ENCODE measurements at places on chromosomes 5 and 9.

- DNase-seq = no peak
These were observed 3.7 kb downstream of the CLTB start for GRCh38 chr5:176412517-176413254.

DNA sequence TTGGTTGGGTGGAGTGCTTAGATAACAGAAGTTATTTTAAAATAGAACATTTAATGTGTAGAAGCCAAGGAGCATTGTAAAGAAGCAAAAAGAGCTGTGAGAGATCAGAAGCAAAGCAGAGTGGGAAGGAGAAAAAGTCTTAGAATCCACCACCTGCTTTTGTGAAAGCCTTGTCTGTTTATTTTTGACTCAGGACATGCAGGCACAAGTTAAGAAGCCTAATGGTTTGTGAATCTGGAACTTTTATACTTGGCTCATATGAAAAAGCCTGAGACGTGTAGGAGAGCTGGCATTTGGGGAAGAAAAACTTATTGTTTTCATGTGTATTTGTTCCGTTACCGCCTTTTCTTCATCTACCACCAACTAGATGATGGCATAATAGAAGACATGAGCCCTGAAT, 38.5 kb upstream of the ITGA2 start:
- DNase-seq = no peak

DNA sequence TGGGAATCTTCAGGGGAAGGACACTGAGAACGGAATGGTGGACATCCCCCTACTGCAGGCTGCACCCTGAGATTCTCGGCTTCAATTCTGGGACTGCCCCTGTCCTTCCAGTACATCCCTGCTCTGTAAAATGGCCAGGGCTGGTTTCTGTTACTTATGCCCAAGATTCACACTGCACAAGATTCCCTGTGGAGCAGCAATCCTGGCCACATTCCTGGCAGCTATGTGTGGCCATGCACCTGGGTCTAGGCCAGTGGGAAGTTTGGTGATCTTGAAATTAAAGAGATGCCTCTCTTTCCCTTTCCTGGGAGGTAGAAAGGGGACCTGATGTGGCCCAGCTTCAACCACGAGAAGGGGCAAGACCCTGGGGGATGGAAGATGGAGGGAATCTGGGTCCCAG, 27.6 kb downstream of the WHRN start:
- no peak for DNase-seq

GRCh38 chr5:157290981-157291711, 25.2 kb downstream of the CYFIP2 start:
- no peak for DNase-seq

- DNase-seq = no peak
These were observed 12.8 kb upstream of the RXRA start for GRCh38 chr9:134313470-134313869.

- no peak for DNase-seq
These were observed 2.5 kb downstream of the SREK1IP1 start for GRCh38 chr5:64765804-64766504.

DNA sequence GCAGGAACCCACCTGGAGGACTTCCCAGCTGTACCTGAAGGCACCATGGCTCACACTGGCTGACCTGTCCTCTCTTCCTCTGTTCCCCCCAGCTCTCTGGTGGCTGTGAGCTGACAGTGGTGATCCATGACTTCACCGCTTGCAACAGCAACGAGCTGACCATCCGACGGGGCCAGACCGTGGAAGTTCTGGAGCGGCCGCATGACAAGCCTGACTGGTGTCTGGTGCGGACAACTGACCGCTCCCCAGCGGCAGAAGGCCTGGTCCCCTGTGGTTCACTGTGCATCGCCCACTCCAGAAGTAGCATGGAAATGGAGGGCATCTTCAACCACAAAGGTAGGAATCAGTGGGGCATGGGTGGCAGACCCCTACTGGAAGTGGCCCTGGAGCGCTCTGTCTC, 161.9 kb upstream of the OTULINL start:
- DNase-seq = no peak

DNA sequence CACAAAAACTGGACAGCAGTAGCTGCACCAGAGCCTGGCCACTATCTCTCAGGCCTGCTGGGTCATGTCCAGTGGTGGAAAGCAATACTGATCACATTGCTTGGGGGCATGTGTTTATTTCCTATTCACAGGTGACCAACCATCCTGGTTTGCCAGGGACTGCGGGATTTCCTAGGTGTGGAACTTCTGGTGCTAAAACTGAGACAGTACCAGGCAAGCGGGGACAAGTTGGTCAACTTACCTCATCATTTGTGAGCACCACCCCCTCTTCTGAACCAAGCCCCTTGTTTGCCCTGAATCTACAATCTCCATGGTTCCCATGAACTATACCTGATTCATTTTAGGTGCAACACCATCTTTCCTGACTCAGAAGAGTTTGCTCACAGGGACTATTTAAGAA, 81.3 kb downstream of the TNC start:
- DNase-seq = no peak

DNA sequence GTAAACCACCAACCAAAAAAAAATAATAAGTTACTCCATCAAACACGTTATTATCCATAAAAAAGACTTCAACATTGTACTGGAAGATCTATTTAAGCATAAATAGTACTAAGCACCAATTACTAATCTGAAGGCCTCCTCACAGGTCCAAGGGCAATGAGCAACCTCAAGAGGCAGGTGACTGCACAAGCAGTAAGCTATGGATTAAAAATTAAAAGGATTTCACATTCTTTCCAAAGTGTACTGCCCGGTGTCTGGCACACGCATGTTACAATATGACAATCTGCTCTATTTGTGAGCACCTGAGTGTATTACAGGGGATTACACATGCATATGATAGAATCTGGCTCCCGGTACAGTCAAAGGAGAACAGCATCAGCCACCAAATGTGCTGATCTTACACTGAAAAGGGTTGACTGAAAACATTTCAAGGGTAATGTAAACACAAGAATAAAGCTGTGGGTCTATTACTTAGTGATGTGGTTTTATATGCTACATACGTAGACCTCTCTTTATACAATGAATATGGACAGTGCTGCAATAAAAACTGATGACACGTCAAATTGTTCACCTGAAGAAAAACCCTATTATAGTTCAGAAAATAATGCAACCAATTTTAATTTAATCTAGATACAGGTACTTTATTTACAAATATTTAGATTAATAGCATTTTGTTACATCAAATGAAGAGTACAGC, 22.8 kb downstream of the RAB14 start:
- DNase-seq = no peak

GRCh38 chr9:130997925-130998596, 10.9 kb upstream of the LAMC3 start:
- DNase-seq = peak; percentile 85

DNA sequence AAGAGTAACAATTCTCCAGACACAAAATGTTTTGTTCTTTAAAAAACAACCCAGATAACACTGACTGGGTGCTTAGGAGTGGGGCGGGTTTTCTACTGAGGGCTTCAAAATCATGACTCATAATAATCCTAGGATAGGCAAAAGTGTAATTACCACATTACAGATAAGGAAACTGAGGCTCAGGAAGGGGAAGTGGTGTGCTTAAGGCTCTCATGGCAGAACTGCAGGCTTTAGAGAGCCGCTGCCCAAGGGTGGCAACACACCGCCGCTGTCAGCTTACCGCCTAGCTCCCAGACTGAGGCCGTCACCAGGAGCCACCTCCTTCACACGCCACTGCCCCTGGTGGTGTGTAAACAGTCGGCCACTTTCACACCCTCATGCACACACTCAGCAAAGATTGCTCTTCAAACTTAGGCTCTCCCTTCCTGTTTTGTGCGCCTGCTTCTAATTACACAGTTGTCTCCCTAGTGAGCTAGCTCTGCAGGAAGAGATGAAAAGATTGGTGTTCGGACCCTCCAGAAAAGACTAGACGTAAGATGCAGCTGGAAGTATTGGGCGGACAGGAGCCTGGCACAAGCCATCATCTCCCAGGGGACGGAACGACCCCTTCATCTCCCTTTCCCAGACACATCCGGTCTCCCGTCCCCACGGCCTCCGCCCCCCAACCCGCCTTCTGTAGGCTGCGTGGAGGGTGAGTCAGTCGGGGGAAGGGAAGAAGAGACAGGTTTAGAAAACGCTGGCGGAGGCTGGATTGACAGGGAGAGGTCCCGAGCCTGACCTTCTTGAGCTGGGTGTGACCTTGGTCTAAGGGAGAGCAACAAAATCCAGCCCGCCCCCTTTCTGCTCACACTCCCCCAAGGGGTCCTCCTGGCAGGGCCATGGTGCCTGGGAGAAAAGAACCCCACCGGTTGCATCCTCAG, 162.7 kb downstream of the SYK start:
- DNase-seq = peak; percentile 70

- no peak for DNase-seq
These were observed 358.8 kb upstream of the ADAMTS16 start for GRCh38 chr5:4781299-4781698.

- DNase-seq = no peak
These were observed 205.4 kb downstream of the SPATA31A6 start for GRCh38 chr9:42388846-42389245.

DNA sequence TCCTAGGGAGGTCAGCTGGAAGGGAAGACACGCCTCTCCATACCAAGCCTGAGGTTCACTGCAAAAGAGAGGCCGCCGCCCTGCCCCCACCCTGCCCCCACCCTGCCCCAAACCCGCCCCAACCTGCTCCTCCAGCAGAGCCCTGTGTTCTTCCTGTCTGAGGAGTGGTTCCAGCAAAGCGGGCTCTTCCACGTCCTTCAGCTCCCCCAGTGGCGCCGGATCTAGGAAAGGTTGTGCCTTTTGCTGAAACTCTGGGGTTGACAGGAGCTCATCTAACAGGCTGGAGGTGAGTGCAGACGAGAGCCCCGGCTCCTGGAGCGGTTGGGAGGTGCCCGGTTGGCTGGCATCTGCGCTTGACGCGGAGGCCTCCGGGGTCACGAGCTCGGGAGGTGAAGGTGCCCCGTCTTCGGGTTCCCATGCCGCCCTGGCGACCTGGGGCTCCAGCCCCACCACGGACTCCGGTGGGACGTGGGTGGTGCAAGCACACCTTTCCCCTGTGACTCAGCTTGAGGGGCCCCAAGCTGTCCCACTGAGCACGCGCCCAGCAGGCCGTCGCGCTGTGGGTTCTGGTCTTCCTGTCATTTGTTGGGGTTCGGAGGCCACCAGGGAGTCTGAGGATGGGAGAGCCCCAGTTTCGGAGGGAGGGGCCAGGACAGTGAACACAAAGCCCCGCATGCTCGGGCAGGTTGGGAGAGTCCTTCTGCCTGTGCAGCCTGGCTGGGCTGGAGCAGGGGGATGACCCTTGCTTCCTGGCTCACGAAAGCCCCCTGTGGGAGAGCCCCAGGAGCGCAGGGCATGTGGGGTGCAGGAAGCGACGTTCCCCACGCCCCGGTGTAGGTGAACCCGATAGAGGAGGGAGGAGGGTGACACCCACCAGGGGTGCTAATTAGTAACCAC, 1467.1 kb downstream of the FOXD4L5 start:
- DNase-seq = peak; percentile 90

DNA sequence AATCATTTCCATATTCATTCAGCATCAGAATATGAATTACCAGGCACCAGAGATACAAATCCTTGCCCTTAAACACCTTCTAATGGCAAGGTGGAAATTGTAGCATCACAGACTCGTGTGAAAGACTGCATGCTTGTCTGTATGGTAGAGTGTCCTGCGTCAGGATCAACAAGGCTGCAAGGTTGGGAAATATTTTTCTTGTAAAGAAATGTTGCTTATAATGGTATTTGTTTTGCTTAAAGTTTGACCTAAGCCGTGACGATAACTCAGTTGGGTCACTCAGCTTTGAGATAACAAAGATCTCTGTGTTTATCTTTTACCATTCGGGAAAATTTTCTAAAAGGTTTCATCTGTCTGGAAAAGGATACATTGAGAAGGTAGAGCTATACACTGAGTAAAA, 87.6 kb downstream of the BASP1 start:
- DNase-seq = no peak

GRCh38 chr9:117034866-117035265, 347.8 kb downstream of the TRIM32 start:
- DNase-seq = no peak

DNA sequence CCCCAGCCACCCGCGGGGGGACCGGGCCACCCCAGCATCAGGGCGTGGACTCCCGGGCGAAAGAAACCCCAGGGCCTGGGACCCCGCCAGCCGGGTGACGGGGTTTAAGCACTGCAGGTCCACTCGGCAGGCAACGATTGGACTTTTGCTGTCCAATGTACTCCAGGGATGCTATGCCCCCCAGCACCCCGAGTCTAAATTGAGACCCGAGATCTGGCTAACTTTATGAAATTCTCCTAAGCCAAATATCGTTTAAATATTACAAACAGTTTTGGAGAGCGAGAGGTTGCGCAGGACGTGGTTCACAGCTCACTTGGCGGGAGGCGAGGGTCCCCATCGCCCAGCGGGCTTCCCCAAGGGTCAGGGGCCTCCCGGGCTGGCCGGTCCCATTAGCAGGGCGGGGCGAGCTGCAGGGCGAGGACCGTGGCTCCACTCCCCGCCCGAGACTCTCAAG, 384 bp upstream of the MRPS2 start:
- no peak for DNase-seq

DNA sequence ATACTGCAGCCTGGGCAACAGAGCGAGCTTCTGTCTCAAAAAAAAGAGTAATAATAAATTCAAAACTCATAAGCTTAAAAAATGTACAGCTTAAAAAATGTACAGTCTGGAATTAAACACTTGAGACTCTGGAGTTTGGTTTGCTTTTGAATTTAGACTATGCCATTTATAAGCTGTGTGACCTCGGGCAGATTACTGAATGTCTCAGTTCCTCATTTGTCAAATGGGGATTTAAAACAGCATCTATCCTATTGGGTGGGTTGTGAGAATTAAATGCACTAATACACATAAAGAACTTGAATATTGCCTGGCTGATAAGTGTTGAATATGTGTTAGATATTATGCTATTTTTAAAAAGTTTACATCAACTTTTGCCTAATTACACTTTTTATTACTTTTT, 98.4 kb downstream of the SCAMP1 start:
- no peak for DNase-seq

GRCh38 chr9:107723015-107723414, 233.4 kb upstream of the KLF4 start:
- DNase-seq = no peak

GRCh38 chr9:115350548-115350947, 232.6 kb upstream of the TNC start:
- no peak for DNase-seq

DNA sequence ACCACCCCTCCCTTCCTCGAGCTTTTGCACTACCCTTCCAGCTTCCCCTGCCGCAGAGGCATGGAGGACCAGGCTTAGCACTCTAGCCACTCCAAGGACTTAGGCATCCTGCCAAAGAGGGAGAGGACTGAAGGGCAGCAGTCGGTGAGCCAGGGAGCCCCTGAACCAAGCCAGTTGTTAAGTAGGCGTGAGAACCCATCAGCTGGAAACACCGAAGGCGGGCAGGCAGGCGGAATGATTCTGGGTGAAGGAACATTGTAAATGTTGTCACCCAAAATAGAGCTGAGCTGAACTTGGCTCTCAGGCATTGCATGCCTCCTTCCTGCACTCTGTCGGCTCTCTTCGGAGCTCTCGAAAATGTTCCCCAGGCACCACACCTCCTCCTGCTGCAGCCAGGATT, 42.8 kb downstream of the NRG2 start:
- DNase-seq = no peak

GRCh38 chr5:154444556-154445421, 1.0 kb upstream of the SAP30L start:
- no peak for DNase-seq
